MG63 (cell line): ENCODE measurements at places on chromosomes 2 and 18.

DNA sequence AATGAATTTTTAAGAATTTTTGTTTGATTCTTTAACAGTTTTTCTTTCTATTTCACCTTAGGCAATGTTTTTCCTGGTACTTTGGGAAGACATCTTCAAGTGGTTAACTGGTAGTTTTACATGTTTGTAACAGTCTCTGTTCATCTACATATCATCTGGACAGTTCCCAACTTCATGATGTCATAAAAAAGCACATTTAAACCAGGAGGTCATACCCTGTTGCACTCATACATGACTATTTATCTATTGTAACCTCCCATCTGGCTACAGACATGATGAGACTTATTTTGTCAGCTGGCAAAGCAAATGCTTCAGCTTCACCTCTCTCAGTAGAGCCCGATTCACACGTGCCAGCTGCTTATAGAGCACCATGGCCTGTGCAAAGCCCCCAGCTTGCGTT lies 99.8 kb upstream of the YPEL5 start:
- DNase-seq, result no peak

- no peak for DNase-seq
Measured at GRCh38 chr18:55672574-55673361, 84.8 kb upstream of the TCF4 start.

- DNase-seq, result no peak
Measured at GRCh38 chr18:73646772-73647171, 500.9 kb downstream of the FBXO15 start.

- DNase-seq, result no peak
Measured at GRCh38 chr2:104656571-104657163, 197.2 kb upstream of the POU3F3 start.

DNA sequence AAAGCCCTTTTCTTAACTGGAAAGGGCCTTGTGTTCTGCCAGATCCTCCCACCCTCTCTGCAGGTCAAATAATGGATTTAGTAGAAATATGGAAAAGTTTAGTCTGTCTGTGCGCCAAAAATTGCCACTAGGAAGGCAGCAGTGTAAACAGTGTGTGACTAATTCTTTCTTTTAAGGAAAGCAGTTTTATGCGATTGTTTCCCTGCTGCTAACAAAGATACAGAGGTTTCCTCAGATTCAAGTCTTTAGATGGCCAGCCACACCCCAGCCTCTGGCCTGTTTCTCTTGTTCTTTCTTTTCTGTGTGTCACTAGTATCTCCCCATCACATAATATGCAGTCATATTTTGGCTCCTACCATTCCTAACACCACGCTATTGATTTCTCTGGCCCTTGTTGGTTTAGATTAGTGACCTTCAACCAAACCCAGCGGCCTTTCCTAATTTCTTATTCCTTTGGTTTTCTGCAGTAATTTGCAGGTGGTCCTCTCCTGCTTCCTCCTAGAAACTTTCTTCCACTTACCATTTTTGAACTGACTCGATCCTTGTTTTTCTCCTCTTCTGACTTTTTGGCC lies 157.4 kb downstream of the LTBP1 start:
- peak; percentile 48 for DNase-seq

DNA sequence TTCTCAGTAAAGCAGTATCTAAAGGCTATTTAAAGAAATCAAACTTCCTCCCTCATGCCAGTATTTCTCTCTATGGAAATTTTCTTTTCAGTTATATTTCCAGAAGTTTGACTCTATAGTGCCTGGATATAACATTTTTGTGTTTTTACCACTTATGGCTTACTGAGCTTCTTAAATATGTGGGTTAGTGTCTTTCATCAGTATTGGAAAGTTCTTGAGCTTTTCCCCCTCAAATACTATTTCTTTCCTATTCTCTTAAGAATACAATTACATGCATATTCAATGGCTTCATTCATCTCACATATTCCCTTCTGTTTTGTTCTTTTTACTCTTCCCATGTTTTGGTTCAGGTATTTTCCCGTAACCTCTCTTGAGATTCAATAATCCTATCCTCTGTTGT lies 432.0 kb downstream of the SETBP1 start:
- DNase-seq, result no peak

- DNase-seq, result no peak
Measured at GRCh38 chr18:3491981-3492555, 42.1 kb downstream of the TGIF1 start.

DNA sequence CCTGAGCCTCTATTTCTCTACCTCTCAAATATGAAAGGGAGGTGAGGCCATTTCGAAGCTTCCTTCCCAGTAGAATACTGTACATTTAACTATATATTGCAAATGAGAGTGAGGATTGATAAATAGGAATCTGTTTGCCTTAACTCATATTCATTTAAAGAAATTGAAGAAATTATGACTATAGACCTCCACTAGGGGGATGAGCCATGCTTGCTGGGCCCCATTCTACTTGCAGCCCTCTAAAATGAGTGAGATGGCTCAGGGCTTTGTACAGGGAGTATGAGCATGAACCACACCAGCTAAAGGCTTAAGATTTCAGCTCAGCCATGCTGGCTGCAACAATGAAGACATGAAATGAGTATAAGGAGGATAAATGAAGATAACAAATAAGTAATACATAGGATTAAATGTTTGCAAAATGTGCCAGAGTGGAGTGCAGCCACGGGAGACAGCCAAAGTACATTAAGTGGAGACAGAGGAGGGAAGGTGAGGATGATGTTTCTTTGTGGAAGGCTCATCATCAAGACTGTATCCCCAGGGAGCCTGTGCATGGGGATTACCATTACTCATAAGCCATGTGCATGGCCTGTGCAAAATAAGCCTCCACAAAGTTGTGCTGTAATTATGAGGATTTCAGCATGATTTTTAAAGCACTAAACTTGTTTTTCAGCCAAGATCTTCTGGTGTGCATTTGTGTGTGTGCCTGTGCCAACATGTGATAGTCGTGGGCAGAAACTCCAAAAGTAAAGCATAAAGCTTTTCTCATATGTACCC lies 300.8 kb downstream of the CNTNAP5 start:
- no peak for DNase-seq

DNA sequence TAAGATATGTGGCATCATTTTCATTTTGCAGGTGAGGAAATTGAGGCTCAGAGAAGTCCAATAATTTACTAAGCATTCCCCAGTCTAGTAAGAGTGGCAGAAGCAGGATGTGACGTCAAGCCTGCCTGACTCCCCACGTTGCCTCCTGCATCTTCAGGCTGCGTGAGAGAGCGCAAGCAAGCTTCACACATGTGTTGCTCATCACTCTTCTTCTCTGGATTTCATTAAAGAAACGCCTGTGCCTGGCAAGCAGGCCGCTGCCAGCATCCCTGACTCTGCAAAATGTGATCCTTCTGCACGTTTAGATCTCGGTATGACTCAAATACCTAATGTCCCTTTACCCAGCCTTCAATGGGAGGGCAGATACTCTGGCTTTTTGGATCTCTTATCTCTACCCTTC lies 96.8 kb downstream of the PRKCE start:
- peak; percentile 16 for DNase-seq

- no peak for DNase-seq
Measured at GRCh38 chr2:145753966-145754365, 1234.0 kb upstream of the ZEB2 start.

DNA sequence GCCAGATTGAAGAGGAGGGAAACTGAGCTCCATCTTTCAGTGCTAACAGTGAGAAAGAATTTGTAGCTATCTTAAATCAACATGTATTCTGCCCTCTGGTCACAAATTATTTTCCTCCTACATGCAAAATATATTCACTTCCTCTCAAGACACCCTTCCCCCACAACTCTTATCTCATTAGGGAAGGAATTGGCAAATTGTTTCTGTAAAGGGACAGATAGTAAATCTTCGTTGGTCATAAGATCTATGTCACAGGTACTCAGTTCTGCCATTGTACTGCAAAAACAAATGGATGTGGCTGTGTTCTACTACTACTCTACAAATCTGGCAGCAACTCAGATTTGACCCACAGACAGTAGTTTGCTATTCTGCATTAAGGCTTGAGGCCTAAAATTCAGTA lies 53.0 kb upstream of the CYP20A1 start:
- no peak for DNase-seq

GRCh38 chr2:241161646-241162281 lies 11.5 kb downstream of the PPP1R7 start:
- peak; percentile 99 for DNase-seq

GRCh38 chr2:54559006-54559445 lies 102.9 kb downstream of the SPTBN1 start:
- no peak for DNase-seq

- DNase-seq, result no peak
Measured at GRCh38 chr2:48356701-48357325, 173.1 kb upstream of the STON1 start.

- DNase-seq, result no peak
Measured at GRCh38 chr2:71613403-71613952, 160.1 kb downstream of the DYSF start.

GRCh38 chr2:122145856-122146255 lies 390.4 kb downstream of the TSN start:
- DNase-seq, result no peak

- peak; percentile 77 for DNase-seq
Measured at GRCh38 chr2:134836986-134837385, 1.4 kb upstream of the ACMSD start.

DNA sequence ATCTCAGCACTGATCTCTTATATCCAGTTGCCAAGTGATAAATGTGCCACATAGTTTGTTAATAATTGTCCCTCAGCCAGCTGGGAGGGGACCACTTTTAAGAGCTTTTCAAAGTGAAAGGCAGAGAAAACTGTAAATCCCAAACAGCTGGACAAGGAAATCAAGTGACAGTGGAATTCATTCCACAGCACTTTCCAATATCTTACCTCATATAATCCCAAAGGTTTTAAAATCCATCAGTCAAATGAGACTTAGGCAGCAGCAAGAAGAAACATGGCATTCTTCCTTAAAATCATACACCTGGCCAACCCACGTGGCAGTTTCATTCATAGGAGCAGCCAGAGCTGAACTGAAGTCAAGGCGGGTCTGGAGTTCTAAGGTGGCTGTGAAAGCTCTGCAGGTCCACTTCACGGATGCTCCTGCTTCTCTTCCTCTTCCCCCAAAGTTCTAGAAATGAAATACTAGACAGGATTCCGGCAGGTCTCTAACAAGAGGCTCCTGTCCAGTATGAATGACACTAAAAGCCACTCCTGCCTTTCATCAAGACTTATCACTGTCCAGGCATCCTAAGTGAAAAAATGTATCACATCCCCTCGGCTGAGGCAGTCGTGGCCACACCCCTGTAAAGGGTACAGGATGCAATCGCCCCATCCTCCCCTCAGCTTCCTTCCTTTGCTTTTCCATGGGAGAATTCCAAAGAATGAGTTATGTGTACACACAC lies 190.4 kb upstream of the STK17B start:
- DNase-seq, result no peak

GRCh38 chr2:51782921-51783765 lies 751.2 kb upstream of the NRXN1 start:
- DNase-seq, result peak; percentile 5

DNA sequence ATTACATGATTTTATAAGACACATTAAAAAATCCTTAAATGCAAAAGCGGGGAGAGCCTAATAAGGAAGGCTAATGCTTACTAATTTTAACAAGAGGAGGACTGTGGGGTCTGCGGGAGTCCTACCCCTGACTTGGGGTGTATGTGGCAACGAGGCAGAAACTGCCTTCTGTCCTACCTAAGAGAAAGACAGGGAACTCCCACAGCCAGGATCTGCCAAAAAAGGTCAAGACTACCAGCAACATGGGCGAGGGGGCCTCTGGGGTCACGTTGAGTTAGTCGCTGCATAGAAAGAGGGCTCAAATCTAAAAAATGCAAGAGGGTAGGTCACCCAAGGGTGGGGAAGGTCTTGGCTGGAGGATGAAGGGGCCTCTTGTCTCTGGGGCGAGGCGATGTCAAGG lies 529 bp upstream of the AMER3 start:
- no peak for DNase-seq

- no peak for DNase-seq
Measured at GRCh38 chr2:55460562-55460961, 40.9 kb upstream of the CCDC88A start.

GRCh38 chr2:189639007-189639609 lies 22.2 kb upstream of the ASNSD1 start:
- DNase-seq, result no peak

GRCh38 chr2:164014068-164014731 lies 278.4 kb upstream of the FIGN start:
- DNase-seq, result no peak

DNA sequence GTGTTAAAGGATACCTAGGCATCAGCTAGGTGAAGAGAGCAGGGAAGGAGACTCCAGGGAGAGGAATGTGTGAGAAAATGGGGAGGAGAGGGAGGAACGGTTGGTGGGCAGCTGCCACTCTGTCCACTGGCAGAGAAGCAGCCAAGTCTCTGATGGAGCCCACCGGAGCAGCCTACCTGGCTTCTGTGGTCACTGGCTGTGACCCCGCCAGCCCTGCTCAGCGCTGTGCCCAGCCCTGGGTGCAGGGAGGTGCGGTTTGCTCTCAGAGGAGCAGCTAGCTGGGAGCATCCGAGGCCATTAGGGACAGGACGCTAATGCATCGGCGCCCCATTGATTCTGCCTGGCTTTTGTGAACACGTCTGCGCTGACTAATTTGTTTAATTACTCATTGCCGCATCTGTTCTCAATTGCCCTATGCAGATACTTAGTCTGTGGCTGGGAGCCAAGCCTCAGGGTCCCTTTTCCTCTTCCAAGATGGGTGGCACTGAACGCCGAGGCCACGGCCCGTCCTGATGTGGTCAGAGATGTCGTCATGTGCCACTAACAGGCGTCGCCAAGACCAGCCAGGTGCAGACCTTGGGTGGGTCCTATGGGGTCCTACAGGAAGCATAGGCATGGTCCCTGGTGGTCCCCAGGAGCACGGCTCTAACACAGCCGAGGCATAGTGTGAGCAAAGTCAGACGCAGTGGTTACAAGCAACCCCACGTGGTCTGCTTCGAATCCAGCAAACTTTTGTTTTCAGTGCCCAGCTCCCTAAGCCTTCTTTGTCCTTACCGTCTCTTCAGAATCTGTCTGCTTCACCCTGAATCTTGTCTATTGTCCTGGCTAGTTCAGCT lies 82.0 kb downstream of the RRM2 start:
- DNase-seq, result no peak

GRCh38 chr2:173869244-173870229 lies 95.6 kb downstream of the SP3 start:
- DNase-seq, result no peak

GRCh38 chr18:10838553-10838952 lies 310.8 kb downstream of the PIEZO2 start:
- DNase-seq, result no peak

- peak; percentile 99 for DNase-seq
Measured at GRCh38 chr2:85785027-85785822, 31.4 kb downstream of the ATOH8 start.

- peak; percentile 28 for DNase-seq
Measured at GRCh38 chr2:47172156-47172921, 17.2 kb upstream of the STPG4 start.

DNA sequence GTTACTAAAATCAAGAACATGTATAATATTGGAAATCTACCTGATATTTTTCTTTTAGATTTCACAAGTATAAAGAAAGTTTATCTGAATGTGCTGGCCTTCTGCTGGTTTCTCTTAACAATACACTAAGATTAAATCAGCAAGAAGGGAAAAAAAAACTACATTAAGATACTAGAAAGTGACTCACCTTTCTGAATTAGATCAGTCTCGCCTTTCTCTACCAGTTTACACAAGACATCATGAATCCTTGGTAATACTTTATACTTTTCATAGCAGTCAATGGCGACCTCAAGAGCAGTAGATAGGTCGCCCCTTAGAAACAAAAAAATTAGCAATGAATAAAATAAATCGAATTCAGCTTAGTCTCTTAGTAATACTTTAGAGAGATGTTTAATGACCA lies 61.2 kb downstream of the LRPPRC start:
- DNase-seq, result no peak
